ENCODE measurements at places on chromosomes 7 and 10.

DNA sequence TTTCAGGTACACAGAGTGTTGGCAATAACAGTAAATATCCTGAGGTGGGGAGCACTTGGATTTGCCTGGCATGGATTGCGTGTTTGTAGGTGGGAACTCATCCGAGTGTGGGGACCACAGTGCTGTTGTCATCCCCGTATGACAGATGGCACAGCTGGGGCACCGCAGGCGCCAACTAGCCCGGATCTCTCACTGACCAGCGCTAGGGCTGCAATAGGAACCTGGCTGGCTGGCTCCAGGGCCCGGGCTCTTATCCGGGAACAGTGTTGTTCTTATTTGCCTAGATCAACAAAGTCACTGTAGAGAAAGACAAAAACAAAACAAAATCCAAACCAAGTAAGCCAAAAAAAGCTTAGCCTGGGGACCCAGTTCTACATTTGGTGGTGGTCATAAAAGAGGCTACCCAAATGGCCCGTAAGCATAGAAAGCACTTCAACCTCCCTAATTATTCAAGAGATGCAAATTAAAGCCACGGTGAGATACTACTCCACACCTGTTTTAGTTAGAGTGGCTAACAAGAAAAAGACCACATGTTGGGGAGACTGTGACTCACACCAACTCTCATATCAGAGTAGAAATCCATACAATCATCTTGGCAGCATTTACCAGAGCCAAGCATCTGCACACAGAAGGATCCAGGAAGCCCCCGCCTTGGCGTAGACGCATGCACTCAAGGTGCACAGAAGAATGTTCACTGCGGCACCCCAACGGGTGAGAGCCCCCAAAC, 27.2 kb upstream of the PFKFB3 start:
- DNase-seq, result no peak

DNA sequence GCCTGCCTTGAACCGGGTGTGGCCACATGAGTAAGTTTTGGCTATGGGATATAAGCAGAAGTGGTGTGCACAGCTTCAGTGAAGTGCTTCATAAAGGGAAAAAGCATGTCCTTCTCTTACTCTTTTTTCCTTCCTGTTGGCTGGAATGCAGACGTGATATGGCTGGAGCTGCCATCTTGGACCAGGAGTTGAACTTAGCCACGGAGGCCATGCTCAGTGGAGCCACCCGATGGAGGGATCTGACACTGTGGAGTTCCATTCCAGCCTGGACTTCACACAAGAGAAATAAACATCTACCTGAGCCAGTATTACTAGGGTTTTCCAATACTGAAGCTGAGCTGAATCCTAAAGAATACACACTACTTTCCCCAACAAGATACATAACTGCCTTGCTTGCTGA, 52.3 kb downstream of the CCDC3 start:
- DNase-seq, result no peak

DNA sequence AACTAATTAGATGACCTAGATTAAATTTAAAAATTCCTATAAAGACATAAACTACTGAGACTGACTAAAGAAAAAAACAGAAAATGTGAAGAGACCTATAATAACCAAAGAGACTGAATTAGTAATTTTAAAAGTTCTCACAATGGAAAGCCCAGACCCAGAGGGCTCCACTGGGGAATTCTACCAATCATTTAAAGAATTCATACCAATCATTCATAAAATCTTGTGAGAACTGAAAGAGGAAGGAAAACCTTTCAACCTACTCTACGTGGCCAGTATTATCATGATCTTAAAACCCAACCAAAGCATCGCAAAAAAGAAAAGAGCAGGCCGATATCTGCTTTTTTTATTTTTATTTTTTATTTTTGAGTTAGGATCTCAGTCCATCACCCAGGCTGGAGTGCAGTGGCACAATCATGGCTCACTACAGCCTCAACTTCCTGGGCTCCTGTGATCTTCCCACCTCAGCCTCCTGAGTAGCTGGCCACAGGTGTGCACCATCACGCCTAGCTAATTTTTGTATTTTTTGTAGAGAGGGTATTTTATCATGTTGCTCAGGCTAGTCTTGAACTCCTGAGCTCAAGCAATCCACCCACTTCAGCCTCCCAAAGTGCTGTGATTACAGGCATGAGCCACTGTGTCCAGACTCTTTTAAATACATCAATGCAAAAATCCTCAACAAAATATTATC, 48.6 kb downstream of the DGKI start:
- DNase-seq, result no peak

DNA sequence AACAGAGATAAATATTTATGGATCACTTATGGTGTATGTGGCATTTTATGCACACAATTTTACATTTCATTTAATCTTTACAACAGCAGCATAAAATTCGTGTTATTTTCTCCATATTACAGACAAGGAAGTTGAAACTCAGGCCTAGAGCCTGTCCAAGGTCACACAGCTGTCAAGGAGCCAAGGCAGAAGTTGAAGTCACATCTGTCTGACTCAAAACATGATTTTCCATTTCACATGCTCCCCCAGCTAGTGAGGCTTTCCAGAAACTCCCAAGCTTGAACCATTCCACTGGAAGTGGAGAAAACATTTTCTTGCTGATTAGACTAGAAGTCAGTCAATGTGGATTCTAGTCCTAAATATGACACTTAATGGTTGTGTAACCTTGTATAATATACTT, 110.5 kb downstream of the HECTD2 start:
- DNase-seq, result no peak

GRCh38 chr7:12812111-12812510, 124.7 kb downstream of the ARL4A start:
- DNase-seq, result no peak

DNA sequence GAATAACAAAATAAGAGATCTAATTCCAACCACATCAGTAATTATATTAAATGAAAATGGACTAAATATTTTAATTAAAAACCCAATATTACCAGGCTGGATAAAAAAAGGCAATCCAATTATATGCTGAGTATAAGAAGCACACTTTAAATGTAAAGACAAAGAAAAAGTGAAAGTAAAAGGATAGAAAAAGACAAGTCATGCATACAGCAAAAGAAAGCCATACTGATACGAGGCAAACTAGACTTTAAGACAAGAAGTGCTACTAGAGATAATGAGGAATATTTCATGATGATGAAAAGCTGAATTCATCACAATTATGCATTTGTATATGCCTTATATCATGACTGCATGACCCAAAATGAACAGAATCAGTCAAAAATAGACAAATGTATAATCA, 628.6 kb downstream of the PHTF2 start:
- no peak for DNase-seq

DNA sequence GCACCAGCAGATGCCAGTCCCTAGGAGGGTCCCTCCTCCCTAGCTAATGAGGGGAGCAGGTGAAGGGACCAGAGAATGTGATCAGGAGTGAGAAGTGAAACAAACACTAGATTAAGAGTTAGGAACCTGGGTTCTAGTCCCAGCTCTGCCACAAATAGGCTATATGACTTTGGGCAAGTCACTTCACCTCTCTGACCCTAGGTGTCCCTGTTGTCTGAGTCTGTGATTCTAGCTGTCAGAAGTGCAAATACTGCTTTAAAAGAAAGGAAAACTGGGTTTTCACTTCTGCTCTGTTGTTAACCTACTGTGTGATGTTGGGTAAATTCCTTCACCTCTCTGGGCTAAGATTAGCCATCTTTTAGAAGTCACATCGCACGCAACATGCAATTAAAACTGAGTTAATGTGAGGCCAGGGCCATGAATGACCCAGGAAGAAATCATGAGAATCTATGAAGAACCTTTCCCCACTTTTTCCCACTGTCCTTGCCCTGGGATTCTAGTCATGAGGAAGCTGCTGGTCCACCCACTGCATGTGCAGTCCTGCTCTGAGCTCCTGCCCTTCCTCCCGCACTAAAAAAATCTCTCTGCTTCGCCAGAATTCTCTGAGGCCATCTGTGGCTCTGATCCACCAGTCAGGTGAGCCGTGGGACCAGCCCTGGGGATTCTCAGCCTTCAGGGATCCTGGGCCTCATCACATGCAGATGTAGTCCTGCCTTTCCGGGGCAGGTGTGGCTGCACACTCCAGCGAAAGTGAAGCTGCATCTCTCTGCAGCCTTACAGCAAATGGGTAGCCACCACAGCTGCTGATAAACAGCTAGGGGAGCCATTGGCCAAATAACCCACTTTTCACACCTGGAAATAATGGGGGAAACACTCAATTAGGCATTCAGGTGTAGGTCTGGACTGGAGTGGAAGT, 181.7 kb downstream of the PLXNA4 start:
- DNase-seq, result peak; percentile 38

DNA sequence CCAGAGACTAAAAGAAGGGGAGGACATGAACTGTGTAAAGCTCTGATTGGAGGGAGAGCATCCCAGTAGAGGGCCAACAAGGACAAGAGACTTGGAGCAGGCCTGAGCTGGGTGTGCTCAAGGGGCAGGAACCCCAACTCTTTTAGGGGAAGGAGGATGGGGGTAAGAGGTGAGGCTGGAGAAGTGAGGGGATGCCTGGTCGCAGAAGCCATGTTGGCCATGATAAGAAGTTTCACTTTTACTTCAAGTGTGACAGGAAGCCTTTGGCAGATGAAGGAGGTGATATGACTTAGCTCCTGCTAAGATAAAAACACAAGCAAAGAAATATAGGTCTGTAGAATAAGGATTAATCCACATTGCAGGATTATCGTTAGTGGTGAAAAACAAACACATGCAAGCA, 208.3 kb downstream of the JAZF1 start:
- peak; percentile 20 for DNase-seq

DNA sequence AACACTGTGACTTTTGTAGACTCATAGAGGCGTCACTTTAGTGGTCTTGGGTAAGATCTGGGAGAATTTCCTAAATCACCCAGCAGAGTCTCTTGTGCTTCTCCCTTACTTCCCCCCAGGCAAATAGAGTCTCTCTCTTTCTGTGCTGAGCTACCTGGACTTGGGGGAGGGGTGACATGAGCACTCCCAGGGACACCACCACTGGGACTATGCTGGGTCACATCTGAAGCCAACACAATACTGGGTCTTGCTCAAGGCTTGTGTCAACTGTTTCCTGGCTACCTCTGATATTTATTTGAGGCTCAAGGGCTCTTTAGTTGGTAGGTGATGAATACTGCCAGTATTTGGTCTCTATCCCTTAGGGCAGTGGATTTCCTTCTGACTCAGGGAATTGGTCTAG, 214.6 kb upstream of the TPK1 start:
- no peak for DNase-seq

DNA sequence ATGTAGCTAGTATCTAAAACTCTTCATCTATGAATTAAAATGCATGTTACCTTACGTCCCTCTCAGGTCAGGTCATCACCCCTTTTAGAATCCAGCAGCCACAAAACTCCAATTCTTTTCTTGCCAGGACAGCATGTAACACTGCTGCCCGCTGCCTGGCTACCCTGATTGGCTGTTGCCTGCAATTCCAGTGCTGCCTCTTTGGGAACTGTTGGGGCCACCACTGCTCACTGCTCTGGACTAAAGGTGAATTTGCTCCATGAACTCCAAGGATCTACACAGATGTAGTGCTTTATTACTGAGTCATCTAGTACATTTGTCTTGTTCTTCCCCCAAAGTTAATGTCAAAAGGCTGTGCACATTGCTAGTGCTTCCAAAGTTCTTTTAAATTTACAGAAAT, 40.4 kb downstream of the SCIN start:
- no peak for DNase-seq

DNA sequence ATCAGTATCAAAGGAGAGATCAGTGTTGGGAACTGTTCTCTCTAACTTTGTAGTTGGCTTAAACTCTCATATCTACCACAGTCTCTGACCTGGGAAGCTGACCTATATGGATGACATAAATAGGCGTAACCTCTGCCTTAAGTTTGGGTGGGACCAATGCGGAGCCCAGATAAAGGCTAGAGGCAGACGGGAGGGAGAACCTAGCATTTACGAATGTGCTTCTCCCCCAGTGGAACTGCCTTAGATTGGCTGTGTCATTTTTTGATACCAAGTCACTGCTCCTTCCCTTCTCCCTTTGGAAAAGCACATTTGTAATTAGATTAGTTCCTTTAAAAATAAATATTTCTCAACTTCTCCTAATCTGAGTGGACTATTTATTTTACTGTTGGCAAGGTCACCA, 23.7 kb upstream of the LRRN3 start:
- DNase-seq, result no peak

- peak; percentile 56 for DNase-seq
These were observed 117.6 kb upstream of the FAM204A start for GRCh38 chr10:118459642-118460193.

DNA sequence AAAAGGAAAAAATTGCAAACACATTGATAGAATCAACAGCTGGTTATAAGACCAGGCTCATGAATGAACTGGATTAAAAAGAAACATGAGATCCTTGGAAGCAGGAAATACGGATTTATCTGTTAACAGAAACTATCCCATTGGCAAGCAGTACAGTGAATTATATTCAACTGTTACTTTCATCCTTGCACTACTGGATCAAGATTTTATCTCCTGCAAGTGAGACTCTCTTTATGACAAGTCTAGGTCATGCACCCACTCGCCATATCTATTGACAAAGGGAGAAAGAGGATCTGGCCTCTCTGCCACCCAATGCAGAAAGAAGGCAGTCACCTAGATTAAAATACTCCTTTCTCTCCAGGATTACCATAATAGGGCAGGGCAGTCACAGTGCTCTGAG, 41.4 kb downstream of the CSTF2T start:
- no peak for DNase-seq

DNA sequence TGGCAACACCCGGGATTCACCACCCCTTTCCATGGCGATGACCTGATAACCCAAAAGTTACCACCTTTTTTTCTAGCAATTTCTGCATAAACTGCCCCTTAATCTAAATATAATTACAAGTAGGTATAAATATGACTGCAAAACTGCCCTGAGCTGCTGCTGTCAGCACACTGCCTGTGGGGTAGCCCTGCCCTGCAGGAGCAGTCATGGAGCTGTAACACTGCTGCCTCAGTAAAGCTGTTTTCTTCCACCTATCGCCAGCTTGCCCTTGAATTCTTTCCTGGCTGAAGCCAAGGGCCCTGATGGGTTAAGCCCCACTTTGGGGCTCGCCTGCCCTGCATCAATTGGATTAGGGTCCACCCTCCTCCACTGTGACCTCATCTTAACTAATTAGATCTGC, 368.8 kb downstream of the SFMBT2 start:
- DNase-seq, result no peak

DNA sequence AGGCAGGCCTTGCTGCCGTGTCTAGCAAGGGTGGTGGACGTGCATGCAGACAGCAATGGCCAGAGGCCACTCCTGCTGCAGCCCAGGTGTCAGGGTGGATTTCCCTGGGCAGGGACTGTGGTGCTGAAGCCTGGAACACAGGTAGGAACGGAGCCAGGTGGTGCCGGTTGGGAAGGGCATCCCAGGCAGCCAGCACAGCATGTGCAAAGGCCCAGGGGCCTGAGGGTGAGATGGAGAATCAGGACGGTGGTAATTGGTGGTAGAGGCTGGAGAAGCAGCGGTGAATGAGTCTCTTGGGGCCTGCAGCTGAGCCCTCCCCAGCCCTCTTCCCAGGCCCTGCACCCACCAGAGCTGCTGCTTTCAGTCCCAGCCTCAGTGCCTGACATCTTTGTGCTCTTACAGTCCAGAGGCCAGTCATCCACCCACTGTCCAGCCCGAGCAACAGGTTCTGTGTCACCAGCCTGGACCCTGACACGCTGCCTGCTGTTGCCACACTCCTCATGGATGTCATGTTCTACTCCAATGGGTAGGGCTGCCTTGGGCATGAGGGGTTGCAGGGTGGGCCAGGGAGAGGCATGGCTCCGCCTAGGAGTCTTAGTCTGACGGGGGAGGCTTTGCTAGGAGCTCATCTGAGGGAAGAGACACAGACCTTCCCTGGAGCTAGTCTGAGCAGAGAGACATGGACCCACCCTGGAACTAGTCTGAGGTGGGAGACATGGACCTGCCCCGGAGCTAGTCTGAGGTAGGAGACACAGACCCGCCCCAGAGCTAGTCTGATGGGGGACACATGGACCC, 54.3 kb downstream of the CASTOR2 start:
- DNase-seq, result no peak

- no peak for DNase-seq
These were observed 29.0 kb upstream of the SUN1 start for GRCh38 chr7:803243-803635.
